GM13976 (cell line): ENCODE measurements at places on chromosomes 4 and X.

- no peak for DNase-seq
Observed at GRCh38 chrX:112738347-112739033, 58.8 kb upstream of the LHFPL1 start.

- no peak for DNase-seq
Observed at GRCh38 chrX:123797543-123798447, 62.1 kb upstream of the XIAP start.

- DNase-seq: no peak
Observed at GRCh38 chrX:127011629-127012028, 192.1 kb downstream of the PRR32 start.

- DNase-seq: no peak
Observed at GRCh38 chr4:151649479-151649878, 111.3 kb downstream of the GATB start.

GRCh38 chrX:109384699-109385098 is 97.2 kb downstream of the GUCY2F start:
- no peak for DNase-seq

- no peak for DNase-seq
Observed at GRCh38 chr4:53573696-53574095, 17.6 kb downstream of the LNX1 start.

GRCh38 chr4:187656959-187657358 is 338.6 kb upstream of the ZFP42 start:
- DNase-seq: no peak

DNA sequence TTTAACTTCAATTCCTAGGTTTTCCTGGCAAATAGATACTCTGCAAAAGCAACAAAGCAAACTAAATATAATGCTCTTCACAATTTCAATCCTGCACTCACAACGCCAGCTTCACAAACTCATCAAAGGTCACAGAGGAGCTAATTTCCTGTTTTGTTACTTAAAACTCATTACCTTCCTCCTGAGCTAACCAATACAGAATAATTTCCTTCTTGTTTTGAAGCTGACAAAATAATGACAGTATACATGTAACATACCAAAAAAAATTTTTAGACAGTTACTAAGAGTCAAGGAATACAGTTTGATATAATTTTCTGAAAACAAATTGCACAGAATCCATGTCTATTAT is 17.9 kb downstream of the CNOT6L start:
- no peak for DNase-seq

GRCh38 chrX:34300871-34301270 is 168.8 kb upstream of the FAM47A start:
- DNase-seq: peak; percentile 7

GRCh38 chr4:1113311-1114009 is at the start of gene RNF212:
TSS of gene RNF212 (minus strand) at chr4:1113564. CDS start at chr4:1113464, 100 bp downstream.
- no peak for DNase-seq

GRCh38 chr4:153832054-153832453 is 43.2 kb upstream of the SFRP2 start:
- DNase-seq: no peak

DNA sequence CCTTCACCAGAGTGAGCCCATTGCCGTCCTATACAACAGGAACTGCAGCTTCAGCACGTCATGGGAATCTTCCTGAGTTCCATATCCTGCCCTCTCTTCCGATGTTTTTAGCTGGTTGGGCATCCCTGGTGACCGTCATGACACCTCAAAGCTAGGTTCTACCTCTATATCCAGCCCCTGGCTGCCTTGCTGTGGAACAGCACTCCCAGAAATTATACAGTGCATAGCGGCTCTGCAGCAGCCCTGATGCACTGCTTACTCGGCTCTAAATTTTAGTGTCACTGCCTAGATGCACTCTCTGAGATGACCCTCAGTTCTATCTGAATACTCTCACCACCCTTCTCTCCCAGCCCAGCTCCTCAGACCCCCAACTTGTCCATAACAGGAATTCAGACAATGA is 44.3 kb downstream of the ARHGEF38 start:
- no peak for DNase-seq

DNA sequence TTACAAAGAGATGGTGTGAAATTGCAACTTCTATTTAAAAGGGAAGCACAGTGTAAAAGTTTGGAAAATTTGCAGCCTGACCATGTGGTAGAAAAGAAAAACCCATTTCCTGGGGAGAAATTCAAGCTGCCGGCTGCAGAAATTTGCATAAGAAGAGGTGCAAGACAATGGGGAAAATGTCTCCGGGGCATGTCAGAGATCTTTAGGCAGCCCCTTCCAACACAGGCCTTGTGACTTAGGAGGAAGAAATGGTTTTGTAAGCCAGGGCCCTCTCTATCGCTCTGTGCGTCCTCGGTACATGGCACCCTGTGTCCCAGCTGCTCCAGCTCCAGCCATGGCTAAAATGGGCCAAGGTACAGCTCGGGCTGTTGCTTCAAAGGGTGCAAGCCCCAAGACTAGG is 40.4 kb downstream of the CCDC158 start:
- no peak for DNase-seq

DNA sequence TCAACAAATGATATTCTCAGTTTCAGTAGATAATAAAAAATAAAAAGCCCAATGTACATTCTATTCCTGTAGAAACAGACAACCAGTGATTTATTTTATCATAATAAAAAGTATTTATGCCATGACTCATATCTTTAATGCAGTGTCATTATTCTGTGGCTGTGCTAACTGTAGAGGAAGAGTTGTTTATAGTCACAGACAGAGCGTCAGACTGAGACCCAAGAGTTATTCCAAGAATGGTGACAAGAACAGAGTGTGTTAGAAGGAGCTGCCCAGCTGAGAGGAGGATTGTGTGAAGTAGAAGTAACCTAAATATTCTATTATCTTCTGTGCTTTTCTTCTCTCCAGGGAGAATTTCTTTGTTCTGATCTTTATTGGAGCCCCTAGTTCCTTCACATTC is 210.7 kb downstream of the PPP1R2C start:
- no peak for DNase-seq

DNA sequence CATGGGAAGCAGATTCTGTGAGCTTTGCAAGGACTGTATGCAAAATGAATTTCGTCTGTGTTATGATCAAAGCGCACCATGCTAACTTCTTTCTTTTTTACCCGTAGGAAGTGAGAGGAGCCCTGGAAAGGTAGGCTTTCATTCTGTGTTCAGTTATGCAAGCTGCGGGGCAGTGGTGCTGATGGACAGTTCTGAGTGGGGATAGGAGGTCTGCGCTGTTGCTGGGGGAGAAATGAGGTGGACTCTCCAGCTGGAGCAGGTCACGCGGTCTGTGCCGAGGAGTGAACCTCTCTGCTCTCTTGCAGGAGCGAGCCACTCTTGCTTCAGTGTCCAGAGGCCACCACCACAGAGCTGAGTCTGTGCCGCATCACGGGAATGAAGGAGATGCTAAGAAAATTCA is 4.5 kb downstream of the TRIML1 start:
- no peak for DNase-seq

- DNase-seq: no peak
Observed at GRCh38 chr4:155745984-155746383, 12.8 kb upstream of the GUCY1B1 start.

DNA sequence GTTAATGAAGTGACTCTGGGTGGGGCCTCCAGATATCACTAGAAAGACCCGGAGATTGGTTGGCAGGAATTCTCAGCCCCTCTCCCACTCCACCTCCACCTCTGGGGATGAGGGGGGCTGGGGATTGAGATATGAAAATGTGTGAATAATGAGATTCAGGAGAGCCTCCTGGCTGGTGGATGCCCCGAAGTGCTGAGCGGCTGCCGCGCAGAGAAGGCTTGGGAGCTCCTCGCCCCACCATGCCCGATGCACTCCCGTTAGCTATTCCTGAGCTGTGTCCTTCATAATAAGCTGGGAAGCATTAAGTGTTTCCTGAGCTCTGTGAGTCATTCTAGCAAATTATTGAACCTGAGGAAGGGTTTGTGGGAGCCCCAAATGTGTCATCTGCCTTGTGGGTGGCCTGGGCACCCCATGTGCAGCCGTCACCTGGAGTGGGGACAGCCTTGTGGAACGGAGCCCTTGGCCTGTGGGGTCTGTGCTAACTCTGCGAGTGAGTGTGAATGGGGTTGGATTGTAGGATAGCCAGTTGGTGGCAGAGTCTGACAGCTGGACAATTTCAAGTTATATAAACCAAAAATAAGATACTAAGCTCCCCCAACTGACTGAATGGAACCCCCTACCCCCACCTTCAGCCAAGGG is 4.4 kb upstream of the MAEA start:
- DNase-seq: no peak

- no peak for DNase-seq
Observed at GRCh38 chr4:24229978-24230377, 340.1 kb upstream of the PPARGC1A start.

GRCh38 chr4:121829511-121829910 is 5.8 kb upstream of the CCNA2 start:
- no peak for DNase-seq

GRCh38 chrX:19964017-19964710 is 26.7 kb downstream of the BCLAF3 start:
- DNase-seq: peak; percentile 28

- DNase-seq: no peak
Observed at GRCh38 chr4:35511851-35512250, 732.5 kb downstream of the ARAP2 start.

DNA sequence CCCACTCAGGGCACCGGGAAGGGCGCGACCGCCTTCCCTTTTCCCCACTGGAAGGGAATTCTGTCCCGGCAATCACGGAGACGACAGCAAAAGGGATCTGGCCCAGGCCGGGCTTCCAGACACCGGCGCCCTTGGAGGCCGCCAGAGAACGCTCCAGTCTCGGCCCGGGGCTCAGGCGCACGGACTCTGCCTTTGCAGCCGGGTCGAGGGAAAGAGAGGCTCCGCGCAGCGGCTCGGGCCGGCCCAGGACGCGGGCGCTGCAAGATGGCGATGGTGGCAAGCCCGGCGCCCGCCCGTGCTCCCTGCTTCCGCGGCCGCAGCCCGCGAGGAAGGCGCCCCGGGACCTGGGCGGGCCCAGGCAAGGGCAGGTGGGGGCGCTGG is 1.1 kb downstream of the CTBP1 start:
- no peak for DNase-seq

DNA sequence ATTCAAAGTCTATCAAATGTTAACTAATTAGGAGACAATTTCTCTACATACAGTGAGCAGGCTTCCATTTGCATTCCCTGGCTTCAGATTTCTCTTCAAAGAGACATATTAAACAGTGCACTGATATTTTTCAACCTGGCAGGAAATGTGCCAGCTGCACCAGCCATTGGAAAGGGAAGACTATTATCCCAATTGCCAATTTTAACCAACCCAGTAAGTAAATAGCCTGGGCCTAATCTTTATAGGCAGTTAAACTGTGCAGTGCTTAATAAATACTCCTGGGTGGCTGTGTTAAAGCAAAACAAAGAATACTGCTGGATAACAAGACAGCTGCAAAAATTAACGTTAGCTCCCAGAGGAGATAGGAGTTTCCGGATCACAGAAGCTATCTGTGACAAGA is 111.9 kb upstream of the GALNT7 start:
- DNase-seq: no peak

DNA sequence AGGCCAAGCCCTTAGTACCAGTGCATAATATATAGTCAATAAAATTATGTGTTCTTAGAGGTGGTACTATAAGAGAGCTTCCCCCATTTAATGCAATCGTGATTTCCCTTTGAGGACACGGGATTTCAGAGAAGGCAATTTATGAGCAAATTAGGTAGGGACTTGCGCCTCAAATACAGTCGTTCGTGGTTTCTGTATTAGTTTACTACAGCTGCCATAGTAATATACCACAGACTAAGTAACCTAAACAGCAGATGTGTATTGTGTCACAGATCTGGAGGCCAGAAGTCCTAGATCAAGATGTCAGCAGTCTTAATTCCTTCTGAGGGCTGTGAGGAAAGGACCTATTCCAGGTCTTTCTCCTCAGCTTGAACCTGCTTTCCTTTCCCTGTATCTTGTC is 1.5 kb upstream of the PUDP start:
- DNase-seq: peak; percentile 32

DNA sequence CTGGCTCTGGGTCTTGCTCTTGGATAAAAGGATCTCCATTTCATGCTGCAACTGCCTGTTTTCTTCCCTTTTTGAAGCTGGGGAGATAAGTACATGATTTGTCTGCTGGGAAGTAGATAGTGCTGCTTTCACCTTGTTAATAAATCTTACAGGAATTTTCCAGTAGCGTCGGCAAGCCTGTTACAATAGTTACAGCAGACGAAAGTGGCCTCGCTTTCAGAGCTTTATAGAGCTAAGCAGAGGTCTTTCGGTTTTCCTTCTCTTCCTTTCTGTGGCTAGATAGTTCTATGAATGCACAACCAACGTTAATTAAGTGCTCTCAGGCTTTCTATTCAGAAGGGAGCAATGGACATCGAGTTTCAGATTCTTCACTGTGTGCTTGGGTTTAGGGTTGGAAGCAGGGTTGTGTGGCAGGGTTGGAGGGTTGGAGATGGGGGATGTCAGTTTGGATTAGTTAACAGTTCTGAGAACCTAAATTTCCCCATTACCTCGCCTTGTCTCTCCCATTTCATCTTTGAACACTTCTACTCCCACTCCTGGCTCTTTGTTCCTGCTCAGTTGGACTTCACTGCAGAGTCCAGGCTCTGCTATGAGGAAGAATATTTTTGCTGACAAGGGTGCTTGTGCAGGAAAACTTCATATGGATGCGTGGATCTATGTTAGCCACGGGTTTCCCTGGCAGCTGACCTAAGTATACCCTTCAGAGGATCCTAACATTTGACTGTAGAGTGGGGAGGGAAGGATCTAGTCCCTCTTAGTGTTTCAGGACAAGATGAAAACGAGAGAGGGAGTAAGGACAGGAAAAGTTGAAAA is 237.9 kb downstream of the ARHGAP10 start:
- DNase-seq: no peak

- no peak for DNase-seq
Observed at GRCh38 chr4:74109116-74109869, 10.3 kb upstream of the CXCL2 start.

GRCh38 chr4:108301545-108302251 is 133.0 kb upstream of the LEF1 start:
- DNase-seq: no peak

GRCh38 chr4:96260064-96260682 is 420.3 kb downstream of the PDHA2 start:
- no peak for DNase-seq

GRCh38 chr4:6332042-6332668 is 62.5 kb downstream of the WFS1 start:
- peak; percentile 69 for DNase-seq

DNA sequence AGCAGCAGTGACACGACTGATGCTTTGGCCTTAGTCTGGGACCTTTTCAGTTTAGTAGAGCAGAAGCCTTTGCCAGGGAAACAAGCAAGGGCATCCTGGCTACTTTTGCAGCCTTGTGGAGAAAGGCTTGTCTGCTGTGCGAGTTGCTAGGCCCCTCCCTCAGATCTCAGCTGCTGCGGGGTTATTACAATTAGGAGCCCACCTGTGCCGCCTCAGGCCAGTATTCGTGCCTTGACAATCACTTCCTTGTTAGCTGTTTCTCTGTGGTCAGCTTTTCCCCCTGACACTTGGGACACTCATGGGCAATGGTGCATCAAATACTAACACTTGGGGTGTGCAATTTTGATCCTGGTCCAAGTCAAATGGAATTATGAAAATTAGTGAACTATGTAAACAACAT is 67.9 kb downstream of the SH2D1A start:
- DNase-seq: no peak

GRCh38 chrX:23012162-23012561 is 12.4 kb downstream of the DDX53 start:
- no peak for DNase-seq
